Hippocampal formation (tissue), 2 donors: ENCODE measurements at places on chromosomes 4 and X.

GRCh38 chr4:141153751-141154510 lies 20.7 kb upstream of the RNF150 start:
- no peak for DNase-seq

DNA sequence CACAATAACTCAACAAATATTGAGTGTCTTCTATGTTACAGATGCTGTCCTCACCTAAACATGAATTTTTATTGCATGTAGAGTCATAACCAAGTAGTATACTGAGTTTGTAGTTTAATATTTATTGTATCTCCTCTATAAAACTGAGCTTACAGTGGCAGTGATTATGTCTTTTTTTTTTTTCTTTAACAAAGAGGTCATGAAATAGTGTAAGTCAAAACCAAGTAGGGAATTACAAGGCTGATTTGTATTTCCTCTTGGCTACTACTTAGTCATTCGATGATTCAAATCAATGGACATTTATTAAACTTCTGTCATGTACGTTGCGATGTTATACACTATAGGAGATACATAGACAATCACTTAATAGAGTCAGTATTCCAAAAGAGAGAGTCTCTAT lies 48.4 kb downstream of the IL15 start:
- no peak for DNase-seq

- no peak for DNase-seq
Measured at GRCh38 chrX:15683193-15683592, 18.6 kb upstream of the CLTRN start.

DNA sequence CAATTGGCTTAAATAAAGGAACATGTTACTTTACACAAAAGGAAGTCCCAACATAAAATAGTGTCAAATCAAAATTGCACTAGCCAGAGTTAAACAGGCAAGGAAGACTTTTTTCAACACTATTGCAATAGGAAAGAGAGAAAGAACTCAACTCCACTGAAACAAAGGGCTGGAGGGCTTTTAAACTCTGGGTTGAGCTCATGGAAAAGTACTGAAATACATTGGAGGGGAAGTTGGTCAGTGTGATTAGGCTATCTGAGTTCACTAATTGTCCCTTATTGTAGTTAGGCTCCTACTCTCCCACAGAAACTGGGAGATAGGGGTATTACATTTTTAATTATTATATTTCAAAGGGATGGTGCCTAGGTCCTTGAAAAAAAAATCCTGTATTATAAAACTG lies 491.2 kb upstream of the LCORL start:
- no peak for DNase-seq

DNA sequence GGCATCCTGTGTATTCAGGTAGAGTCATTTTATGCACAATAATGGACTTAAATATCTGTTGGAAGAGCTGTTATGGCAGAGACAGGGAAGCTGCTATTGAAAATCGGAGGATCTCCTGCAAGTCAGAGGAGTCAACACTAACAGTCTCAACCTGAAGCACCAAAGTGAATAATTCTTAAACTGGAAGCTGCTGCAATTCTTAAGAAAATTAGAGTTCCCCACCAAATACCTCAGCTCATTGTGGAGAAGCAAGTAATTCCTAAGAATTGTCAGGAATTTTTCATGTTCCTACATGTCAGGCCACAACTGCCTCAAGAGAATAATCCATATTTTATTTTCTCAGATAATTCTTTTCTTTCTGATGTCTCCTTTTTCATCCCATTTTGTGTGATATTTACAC lies 892.6 kb upstream of the LCORL start:
- DNase-seq: no peak

- no peak for DNase-seq
Measured at GRCh38 chr4:77599378-77599777, 6.2 kb upstream of the CXCL13 start.

GRCh38 chrX:40022421-40022820 lies 75.3 kb downstream of the BCOR start:
- no peak for DNase-seq

GRCh38 chrX:17160975-17161374 lies 214.0 kb upstream of the NHS start:
- DNase-seq: no peak

- no peak for DNase-seq
Measured at GRCh38 chr4:40946652-40947051, 196.9 kb downstream of the NSUN7 start.

DNA sequence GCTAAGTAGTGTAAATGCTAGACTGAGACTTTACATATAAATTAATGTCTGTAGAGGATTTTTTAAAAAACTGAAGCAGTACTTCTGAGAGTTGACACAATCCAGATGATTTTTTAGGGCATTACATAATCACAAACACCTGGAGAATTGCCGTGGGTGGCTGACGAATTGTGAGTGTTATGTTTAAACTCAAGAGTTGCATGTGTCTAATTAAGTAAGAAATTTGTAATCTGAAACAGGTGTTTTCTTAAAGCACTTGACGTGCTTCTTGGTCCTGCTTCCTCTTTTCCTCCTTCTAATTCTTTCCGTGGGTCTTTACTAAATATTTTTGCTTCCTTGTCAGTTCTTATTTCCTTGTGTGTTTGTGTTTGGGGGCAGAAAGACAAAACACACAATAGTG lies 27.8 kb downstream of the PIR start:
- DNase-seq: no peak

- no peak for DNase-seq
Measured at GRCh38 chr4:15005474-15006115, 3.3 kb downstream of the CPEB2 start.

DNA sequence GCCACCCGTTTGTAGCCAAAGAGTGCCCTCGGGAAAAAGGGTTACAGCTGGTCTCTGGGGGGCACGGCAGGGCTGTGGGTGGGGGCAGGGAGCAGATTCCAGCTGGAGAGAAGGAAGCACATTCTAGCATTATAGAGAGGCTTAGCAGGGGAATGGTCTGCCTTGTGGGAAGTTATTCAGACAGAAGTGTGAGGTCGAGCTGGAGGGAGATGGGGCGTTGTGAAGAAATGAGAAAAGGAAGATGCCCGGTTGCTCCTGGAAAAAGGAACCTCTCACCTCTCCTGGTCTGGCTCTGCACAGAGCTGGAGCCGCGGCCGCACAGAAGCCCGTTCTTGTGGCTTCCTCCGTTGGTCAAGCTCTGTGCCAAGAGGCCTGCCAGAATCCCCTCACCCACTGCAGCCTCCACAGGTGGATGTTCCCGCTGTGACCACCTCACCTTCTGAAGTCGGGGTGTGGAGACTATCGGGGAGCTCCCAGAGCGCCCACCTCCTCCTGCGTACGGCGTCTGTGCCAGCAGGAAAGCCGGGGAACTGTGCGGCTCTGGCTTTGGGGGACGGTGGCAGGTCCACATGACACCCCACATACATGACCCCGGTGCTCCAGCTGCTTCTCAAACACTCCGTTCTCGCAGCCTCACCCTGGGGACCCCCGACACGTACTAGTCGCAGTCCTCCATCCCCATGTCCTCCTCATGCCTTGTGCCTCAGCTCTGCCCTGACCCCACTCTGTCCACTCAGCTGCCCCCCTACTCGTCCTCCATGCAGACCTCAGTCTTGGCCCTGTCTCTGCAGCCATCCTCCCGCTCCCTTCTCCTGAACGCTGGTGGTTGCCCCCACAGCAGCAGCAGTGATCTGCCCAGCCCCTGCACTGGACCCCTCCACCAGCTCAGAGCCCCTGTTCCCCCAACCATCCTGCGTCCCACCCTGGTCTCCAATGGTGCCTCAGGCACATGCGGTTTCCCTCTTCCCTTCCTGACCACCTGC lies 52.2 kb upstream of the HGFAC start:
- DNase-seq: no peak
